ENCODE measurements at places on chromosomes 1 and 21.

DNA sequence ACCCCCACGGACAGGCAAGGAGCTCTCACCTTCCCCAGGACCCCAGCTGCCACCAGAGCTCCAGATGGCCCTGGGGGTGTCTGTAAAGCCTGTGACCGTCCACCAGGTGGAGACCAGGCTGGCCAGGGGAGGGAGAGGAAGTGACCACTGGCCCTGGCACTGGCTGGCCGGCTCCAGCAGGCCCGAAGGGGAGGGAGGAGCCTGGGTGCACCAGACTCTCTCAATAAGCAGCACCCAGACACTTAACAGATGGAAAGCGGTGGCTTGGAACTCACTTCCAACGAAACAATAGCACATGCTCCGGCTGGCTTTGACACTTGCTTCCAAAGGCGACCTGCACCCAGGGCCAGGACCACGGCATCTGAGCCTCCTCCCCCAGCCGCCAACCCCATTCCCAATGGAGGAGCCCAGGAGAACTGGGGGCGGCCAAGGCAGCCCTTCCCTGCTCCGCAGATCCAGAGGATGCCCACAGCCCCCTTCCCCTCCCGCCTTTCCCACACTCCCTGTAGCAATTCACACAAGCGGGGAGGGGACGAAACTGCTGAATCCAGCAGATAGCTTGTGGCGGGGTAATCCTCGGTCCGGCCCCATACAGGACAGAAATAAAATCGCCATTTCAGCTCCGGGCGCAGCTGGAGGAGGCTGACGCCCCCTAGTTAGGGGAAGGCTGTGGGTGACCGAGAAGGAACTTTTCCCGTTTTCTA, 742 bp upstream of the PDE9A start:
- peak; percentile 59 for DNase-seq

- DNase-seq: peak; percentile 60
Measured at GRCh38 chr1:77350012-77350770, 68.4 kb downstream of the AK5 start.

DNA sequence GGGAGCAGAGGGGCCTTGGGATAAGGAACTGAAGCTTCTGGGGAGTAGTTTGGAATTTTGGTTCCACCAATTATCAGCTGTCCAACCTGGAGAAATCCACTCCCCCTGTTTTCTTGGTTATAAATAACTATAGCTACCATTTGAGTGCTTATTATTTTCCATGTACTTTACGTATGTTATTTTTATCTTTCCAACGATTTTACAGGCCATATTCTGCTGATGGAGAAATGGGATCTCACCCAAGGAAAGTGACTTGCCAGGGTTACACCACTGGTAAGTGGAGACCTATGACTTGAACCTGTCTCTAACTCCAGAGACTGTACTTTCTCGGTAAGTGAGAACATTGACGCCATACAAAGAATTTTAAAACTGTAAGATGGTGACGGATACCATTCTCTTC, 49.0 kb upstream of the CD34 start:
- no peak for DNase-seq

DNA sequence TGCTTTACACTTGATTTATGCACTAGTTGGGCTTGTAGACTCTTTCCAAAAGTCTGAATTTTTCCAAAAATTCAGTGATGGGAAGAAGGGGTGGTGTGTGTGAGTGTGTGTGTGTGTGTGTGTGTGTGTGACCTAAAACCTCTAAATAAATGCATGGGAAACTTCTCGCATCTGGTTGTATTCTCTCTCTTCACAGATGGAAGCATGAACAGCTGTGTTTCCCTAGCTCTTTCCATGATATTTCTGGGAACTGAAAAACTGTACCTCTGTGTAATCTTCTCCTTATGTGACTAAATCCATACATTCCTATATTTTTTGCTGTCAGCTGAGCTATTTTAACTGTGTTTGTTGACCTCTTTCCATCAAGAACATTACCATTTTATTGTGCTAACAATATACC, 26.2 kb upstream of the CYYR1 start:
- DNase-seq: no peak

All from suppressor macrophage (primary cell).